ENCODE measurements at places on chromosomes 4 and X.

DNA sequence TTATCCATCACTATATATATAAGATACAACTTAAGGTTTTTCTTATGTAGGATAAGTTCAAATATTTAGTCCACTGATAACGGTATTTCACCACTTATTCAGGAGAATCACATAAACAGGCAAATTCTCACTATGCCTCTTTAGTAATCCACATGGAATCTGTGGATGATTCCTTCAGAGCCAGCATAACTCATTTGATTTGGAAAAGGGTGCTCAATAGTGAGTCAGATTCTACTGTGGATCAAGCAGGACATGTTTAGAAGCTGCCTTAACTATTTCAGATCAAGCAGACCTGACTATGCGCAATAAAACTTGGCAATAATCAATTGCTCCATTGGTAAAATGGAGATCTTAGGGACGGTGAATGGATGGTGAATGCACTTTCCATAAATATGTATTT, 184.1 kb downstream of the CBR4 start:
- DNase-seq: no peak

GRCh38 chrX:41144873-41145272, 59.6 kb downstream of the USP9X start:
- no peak for DNase-seq

DNA sequence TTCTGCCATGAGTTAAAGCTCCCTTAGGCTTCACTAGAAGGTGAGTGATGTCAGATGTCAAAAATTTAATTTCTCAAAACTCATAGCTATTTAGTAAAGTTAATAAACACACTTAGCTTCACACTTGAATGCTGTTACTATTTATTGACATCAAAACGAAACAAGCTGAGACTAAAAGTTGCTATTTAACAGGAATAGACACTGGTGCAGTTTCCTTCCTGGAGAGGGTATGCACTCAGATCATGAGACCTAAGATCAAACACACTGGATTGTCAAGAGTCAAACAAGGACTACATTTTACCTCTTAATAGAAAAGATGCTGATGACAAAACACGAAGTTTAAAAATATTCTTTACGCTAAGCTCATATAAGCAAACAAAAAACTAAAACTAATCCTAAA, 18.9 kb downstream of the UPF3B start:
- no peak for DNase-seq

DNA sequence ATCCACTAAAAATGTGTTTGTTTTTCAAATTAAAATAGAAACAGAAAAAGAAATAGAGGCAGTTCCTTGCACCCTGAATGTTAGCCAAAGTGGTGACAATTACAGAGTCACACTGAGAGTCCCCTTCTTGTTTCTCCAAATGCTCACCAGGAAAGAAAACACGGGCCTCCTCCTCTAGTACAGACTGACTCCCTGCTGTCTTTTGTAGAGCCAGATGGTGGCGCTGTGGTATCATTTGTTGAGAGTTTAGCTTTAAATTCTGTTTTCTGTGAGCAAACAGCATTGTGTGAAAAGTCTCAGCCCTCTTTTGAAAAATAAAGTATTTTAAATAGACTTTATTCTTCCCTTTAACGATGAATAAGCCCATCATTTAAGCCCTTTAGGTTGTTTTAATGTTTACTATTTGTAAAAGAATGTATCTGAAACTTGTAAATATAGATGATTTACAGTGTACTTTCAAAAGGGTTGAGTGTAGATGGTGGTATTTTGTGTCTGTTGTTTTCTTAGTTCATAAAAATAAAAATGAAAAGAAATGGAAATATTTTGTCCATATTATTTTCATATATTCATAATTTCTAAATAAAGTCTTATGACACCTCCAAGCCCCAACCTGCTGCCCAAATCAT, 36.9 kb upstream of the ATOH1 start:
- peak; percentile 9 for DNase-seq

GRCh38 chrX:124333862-124334261, 1.4 kb downstream of the TEX13D start:
- no peak for DNase-seq

- DNase-seq: no peak
These were observed 130.4 kb downstream of the DHX15 start for GRCh38 chr4:24453951-24454350.

- DNase-seq: no peak
These were observed 3.2 kb downstream of the THAP9 start for GRCh38 chr4:82903737-82904136.

- DNase-seq: no peak
These were observed 167.3 kb upstream of the ETNPPL start for GRCh38 chr4:108930186-108930585.

DNA sequence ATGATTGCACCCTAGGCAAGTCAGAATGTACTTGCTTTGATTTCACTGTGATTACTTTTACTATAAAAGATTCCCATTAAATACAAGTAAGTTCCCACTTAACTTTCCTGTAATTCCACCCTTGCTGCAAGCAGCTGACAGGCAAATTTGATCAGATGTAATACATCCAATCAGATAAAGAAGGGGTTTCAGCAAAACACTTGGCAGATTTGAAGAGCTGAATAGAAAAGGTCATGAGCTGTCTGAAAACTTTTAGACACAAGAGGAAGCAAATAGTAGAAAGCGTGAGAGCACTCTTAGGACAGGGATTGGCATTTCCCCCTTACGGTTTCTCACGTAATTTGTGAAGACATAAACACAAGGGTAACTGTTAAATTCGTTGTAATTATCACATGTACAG, 22.8 kb downstream of the HSD17B13 start:
- no peak for DNase-seq

- DNase-seq: no peak
These were observed 893 bp upstream of the SEPTIN11 start for GRCh38 chr4:76948443-76949275.

GRCh38 chr4:6696611-6697010, 2.9 kb downstream of the S100P start:
- no peak for DNase-seq

DNA sequence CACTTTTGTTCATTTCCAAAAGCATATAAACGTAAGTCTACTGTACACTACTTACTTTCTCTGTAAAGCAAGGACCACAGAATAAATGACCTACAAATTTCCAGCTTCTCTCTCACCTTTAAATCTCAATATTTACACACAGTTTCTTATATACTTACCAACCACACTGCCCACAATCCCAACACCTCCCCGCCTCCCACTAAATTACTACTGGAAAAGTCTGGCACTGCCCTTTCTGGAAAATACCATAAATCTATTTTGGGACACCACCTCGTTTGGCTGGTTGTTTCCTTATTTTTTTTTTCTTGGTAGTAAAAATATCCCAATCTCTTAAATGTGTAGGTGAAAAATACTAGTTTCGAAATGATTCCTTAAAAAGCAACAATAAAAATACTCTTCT, 19.6 kb downstream of the FAT1 start:
- no peak for DNase-seq

- no peak for DNase-seq
These were observed 70.5 kb downstream of the SLC9A6 start for GRCh38 chrX:136055651-136056221.

Data from NCI-H2029 treated with DMSO at 0.1 percent for 48 hours (cell line).